ENCODE measurements at places on chromosomes 2 and 18.

DNA sequence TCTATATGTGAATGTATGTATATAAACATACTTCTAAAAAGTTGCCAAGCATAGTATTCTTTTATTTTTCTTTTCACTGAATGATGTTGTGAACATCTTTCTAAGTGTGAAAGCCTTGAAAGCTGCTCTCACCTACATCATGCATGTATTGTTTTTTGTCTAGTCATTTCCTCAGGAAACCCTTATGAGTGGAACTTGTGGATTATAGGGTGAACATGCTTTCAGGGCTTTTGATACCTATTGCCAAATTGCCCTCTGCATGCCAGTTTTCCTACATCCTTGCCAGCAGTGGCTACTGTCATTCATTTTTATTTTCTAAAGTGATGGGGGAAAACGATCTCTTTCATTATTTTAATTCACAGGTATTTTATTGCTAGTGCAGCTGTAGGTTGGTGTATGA is 78.3 kb downstream of the ADAM23 start:
- DNase-seq, result no peak

GRCh38 chr2:175577368-175577970 is 396.0 kb upstream of the ATP5MC3 start:
- DNase-seq, result no peak

GRCh38 chr2:235234736-235235135 is 259.1 kb upstream of the AGAP1 start:
- no peak for DNase-seq

DNA sequence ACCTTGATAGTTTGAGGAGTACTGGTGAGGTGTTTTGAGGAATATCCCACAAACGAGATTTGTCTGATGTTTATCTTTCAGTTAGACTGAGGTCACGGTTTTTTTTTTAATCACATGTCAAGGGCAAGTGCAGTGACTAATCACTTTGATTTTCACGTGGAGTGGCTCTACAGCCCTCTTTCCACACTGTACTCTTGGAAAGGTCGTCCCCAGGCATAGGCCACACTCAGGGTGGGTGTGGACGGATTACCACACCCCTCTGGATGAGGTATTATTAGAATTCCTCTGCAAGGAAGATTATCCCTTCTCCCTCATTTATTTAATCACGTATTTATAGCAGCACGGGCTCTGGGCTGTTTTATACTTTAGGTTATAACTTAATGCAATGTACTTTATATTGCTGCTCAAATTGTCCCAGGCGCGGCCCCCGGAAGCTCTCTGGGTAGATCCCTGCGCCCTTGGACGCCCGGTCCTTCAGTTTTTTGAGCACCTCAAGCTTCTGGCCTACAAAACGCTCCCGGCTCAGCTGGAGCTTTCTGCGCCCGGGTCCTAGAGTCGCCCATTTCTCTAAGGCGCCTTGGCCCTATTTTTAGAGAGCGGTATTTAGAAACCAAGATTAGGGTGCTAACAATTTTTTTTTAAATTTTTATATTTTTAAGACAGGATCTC is 515 bp upstream of the PLEKHB2 start:
- peak; percentile 64 for DNase-seq

Data from foreskin fibroblast (primary cell).